ENCODE measurements at places on chromosomes 6 and 20.
A peak's percentile ranks its signal among the peaks of the same experiment; 100 is the strongest.

- peak; percentile 97 for DNase-seq
Measured at GRCh38 chr20:45362804-45363610, at the start of gene SYS1. Gene SYS1 (plus strand): TSS chr20:45363156. CDS start chr20:45363532, 376 bp downstream.

DNA sequence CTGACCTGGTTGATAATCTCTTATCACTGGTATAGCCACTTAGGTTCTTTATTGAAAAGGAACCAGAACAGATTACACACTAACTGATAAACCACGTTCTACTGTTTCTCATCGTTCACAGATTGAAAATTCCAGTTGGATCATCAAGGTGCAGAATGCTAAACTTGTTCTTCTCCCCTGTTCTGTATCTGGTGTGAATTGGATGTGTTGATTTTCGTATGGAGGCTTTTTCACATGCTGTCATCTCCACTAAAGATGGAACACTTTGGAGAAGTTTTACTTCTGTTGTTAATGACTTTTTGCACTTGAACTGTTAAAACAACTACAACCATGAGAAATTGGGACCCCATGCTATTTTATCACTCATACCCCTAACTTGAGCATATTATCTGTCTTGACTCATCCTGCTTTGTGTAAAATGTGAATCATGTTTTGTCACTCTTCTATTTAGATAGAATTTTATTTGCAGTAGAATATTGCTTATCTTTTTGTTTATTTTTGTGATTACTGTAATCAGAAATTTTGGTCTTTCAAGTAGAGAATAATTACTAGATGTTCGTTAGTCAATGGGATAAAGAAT is 17.5 kb downstream of the VAPB start:
- DNase-seq: no peak

DNA sequence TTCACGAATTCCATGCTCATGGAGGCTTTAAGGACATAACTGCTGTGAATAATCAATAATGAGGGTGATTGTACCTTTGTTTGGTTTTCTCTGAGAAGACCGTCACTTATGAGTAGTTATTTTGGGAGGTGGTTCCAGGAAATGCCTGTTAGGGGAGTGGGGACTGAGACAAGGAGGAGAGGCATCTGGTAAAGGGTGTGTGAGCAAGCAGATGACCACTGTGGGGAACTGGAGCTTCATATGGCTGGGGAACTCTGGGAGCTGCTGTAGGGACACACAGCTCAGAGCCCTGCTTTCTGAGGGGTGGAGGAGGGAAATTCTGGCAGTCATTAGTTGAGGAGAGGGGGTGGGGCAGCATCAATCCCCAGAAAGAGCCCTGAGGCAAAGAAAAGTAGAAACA is 71.3 kb upstream of the TINAG start:
- DNase-seq: no peak

DNA sequence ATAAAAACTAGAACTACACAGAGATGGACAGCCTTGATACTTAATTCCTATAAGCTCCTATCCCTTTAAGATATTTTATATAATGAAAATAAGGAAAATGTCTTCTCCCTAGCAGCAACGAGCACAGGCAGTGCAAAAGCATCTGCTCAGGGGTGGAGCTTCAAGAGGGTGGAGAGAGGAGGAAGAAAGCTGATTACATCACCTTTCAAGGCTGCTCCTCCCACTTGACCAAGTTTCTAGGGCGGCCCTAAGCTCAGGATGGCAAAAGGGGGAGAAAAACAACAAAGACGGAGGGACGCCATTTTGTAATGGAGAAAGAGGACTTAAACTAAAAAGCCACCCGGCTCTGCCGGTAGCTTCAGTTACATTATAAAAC is 2.2 kb downstream of the PPP1R10 start:
- DNase-seq: peak; percentile 98

GRCh38 chr6:157292202-157292601 is 31.1 kb downstream of the TMEM242 start:
- no peak for DNase-seq

DNA sequence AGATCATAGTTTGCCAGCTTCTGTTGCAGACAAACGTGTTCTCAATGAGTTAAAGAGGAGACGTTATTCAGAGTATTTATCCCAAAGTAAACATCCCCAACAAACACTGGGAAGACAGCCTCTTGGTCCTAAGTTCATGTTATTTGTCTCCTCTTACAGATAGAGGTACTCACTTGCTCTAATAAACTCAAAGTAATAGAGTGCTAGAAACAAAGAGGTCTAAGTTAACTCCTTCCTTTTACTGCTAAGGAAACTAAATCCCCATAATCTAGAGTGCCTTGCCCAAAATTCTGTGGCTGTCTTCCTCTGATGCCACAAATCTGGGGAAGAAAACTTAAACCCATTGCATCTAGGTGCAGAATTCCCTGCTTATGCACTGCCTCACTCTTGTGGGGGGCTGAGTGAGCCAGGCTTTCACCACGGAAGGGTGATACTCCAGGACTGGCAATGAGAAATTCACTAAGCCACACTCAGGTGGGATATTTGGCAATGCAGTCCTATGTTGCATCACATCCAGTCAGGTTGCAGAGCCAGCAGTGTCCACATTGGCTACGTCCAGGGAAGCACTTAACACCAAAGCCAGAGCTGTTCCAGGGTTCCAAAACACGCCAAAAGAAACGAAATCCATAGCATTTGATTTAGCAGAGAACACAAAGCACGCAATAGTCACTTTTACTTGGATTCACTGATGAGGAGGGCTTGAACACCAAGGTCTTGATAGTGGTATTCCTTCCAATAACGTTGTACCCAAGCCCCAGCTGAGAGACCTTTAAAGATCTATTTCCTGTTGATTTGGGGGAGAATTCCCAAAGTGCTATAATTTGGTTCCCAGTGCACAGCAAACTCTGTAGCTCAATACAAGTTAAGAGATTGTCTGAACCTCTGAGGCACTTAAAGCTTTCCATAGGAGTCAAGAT is 81.0 kb upstream of the FOXQ1 start:
- no peak for DNase-seq

Data from Jurkat, Clone E6-1 (cell line).